Hindlimb muscle (tissue), 1 donor: ENCODE measurements at places on chromosomes 7 and 10. TPM values are rescaled to one million over a fixed set of nuclear protein-coding genes. Genes with fewer than 3 reads are reported as not detected.

GRCh38 chr10:71005337-71006305, 117.3 kb upstream of the PCBD1 start:
- DNase-seq = no peak

DNA sequence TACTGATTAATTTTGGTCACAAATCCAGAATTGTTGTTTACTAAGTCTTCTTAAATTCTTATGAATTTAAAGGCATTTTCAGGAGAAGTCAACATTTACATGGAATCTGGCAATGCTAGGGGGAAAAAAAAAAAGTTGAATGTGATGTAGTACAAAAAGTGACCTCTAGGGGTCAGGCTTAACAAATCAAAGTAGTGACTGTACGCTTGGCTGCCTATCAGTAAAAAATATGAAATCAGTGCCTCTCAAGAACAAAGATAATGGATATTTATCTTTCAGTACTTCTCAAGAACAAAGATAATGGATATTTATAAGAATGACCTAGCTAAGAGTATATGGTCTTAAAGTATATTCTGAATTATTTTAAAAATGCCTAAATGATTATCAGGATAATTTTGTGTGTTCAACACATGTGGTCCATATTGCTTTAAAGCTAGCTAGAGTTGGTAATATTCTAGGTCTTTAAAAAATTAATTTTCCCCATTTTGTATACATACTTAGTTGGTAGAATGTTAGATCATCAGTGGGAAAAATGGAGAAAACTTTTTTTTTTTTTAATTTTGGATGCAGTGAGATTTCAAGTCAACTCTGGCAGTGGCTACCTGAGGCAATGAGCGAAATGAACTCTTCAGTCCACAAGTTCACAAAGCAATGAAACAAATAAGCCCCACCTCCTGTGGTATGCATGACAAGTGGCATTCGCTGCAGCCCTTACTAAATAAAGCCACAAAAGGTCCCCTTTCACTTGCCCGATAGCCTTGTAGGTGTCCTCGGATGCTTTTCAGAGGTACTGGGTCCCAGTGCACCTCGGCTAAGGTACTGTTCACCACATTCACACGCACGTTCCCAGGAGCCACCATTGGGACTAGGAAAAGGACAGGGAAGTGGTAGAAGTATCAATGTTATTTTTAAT, 51.2 kb upstream of the LAMB4 start:
- peak; percentile 61 for DNase-seq

DNA sequence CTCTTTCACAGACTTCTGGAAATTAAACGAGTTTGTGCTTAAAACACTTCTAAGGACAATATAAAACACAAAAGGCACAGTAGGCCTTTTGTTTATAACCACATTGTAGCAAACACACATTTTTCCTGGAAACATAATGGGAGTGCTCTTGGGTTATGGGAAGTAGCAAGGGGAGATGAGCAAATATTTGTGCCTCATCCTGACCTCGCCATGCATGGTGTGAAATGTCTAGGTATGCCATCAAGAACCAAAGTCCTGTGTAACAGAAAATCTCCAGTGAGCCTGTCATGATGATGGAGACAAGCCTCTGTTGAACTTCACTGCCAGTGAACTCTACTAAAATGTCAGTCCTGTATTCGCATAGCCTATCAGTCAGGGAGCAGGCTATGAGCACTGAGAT, 1029.6 kb downstream of the LRMDA start:
- DNase-seq = no peak

GRCh38 chr7:155202106-155202871, 95.4 kb upstream of the INSIG1 start:
- no peak for DNase-seq

The PDK4 gene
- polyA plus RNA-seq = 19.2 TPM

The MNX1 gene
- polyA plus RNA-seq = 0.09 TPM

DNA sequence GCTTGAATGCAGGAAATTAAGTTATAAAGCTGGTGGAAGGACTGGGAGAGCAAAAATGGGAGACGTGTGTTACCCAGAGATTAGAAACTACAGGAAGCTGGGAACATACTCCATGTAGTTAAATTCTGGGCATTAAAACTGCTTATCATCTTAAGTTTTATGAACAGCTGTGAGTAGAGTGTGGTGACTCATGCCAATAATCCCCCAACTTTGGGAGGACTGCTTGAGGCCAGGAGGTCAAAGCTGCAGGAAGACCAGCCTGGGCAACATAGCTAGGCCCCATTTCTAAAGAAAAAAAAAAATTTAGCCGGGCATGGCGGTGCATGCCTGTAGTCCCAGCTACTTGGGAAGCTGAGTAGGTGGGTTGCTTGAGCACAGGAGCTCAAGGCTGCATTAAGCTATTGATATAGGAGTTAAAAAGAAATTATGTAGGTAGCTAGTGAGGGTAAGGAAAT, 56.2 kb upstream of the SEPHS1 start:
- no peak for DNase-seq

GRCh38 chr10:44571701-44572100, 186.8 kb upstream of the CXCL12 start:
- DNase-seq = no peak

The PLEKHS1 gene
- polyA plus RNA-seq = 0.10 TPM

DNA sequence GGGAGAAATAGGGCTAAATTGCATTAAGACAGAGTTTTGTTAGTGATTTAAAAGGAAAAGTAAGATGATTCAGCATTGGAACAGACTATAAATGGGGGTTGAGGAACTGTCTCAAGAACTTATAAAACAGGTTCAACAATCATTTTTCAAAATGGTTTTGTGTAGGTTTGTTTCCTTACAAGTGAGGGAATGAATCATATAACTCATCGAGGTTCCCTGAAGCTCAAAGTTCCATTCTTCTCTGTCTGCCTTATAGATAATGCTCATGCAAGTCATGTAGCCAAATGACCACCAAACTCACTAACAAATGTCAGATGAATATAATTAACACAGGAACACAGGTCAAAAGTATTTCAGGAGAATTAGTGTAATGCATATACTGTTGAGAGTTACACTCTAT, 27.7 kb downstream of the ADAM22 start:
- no peak for DNase-seq

GRCh38 chr10:49290607-49291006, 8.4 kb upstream of the C10orf71 start:
- no peak for DNase-seq

The ACSM6 gene
- polyA plus RNA-seq = not detected
